Cerebellar nuclear complex (tissue), 1 donor: ENCODE measurements at places on chromosomes 4 and X.

GRCh38 chrX:11530621-11531020 lies 135.1 kb downstream of the ARHGAP6 start:
- no peak for DNase-seq

DNA sequence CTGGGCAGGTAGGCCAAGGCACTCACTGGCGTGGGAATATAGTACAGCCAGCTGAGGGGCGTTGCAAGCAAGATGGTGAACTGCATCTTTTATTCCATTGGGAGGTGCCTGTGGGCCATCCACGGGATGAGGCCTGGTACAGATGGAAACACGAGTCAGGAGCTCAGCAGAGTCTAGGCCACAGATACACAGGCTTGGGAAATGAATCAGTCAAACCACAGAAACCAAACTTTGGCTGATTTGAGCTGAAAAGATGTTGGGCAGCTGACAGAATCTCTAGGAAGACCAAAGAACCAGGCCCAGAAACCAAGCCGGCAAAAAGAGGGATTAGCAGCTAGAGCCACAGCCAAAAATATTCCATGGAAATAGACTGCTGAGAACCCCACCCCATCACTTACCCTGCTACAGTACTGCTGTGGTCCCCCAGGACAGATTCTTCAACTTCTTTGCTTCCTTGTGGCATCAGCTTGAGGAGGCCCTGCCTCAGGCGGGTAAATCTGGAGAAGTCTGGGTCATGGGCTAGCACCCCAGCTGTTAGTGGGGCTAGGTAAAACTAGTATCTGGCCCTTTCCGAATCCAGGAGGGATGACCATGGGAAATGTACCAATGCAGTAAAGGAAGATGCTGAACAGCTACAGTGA lies 75.4 kb downstream of the TMEM131L start:
- DNase-seq, result no peak

- no peak for DNase-seq
Observed at GRCh38 chrX:146160443-146161203, 343.0 kb downstream of the SLITRK2 start.

- no peak for DNase-seq
Observed at GRCh38 chr4:82458729-82459128, 28.3 kb downstream of the ENOPH1 start.

GRCh38 chr4:184893801-184894571 lies 68.2 kb upstream of the ACSL1 start:
- DNase-seq, result no peak

- no peak for DNase-seq
Observed at GRCh38 chr4:139137763-139138162, 39.3 kb downstream of the ELF2 start.

GRCh38 chr4:99841129-99841528 lies 24.5 kb downstream of the DAPP1 start:
- no peak for DNase-seq

DNA sequence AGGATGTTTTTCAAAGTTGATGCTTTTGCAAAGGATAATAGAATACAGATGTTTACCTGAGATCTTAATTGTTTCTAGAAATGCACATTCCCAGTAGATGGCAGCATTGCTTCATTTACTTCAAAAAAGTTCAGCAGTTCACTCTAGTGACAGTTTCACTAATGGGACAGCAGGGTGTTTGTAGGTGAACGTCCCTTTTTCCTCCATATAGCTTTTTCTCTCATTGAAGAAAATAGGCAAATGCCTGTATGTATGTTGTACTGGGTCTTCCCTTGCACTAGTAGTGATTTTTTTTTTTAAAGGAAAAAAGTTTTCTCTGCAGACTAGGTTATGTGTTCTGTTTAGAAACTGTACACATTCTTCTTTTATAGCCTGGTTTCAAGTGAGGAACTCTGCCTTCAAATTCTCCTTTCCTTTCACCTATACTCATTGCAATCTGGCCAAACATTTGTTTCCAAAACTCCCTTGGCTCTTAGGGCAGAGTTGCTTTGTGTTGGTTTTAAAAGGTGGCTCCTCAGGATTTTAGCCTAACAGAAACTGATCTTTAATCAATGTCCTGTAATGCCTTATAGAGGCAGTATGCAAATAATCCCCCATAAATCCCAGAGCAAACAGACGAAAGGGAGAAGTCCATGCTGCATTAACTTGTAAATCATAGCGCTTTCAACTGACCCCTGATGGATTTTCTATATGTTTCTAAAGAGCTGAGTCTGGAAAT lies 86.3 kb downstream of the EGF start:
- no peak for DNase-seq

DNA sequence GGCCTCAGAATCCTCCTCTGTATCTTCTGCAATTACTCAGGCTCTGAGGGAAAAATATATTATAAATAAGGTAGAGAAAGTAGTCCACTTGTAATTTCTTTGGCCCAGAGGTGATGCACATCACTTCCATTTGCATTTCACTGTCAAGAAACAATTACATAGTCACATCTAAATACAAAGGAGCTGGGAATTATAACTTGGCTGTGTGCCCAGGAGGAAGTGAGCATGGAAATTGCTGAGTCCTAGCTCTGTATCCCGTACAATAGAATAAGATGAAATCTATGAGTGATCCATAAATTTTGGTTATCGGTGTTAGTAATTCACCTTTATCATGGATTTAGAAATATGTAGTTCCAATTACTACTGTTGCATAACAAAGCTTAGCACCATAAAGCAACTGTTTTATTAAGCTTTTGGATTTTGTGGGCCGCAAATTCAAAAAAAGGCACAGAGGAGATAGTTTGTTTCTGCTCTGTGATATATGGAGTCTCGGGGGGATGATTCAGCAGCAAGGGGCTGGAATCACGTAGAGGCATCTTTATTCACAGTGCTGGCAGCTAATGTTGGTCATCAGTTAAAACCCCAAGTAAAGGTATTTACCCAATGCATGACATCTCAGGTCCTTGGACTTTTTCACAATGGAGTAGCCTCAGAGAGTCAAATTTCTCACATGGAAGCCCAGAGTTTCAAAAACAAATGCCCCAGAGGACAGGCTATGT lies 241.4 kb upstream of the GALNT7 start:
- no peak for DNase-seq

DNA sequence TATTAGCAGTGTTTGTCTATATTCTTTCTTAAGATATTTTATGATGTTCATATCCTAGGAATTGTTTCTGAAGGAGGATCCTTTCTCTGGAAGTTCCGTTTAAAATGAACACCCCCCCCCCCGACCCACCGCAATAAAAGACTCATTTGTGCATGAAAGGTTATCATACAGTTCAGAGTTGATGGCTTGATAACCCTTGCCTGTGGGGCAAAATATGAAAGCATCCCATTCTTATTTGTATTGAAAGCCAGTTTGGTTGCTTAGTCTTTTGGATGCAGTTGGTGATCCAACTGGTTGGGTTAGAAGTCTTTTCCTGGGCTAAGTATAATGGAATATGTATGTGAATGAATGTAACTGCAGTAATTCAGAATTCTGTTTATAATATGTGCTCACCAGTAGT lies 8.3 kb downstream of the INTS6L start:
- DNase-seq, result no peak

DNA sequence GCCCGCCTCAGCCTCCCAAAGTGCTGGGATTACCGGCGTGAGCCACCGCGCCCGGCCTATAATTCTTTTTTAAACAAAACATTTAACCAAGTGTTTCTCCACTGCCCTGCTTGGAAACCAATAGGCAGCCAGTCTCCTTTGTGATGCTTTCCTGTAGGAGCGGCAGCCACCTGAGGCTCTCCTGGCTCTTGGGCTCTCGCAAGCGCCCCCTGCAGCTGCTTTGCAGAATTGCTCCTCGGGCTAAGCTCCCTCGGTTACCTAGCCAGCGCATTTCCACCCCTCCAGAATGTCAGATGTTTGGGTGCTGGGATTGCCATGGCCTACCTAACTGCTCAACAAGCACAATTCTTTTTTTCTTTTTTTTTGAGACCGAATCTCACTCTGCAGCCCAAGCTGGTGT lies 7.7 kb downstream of the S100P start:
- no peak for DNase-seq

- DNase-seq, result no peak
Observed at GRCh38 chr4:156538651-156539257, 432.8 kb downstream of the PDGFC start.

DNA sequence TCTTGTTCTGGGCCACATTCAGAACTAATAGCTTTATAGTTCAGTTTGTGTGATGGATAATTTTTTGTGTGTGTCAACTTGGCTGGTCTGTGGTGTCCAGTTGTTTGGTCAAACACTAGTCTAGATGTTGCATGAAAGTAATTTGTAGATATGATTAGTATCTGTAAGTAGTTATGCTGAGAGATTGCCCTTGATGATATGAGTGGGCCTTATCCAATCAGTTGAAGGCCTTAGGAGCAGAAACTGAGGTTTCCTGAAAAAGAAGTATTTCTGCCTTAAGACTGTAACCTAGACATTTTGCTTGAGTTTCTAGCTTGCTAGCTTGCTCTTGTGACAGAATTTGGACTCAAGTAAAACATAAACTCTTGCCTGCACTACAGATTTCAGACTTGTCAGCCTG lies 30.4 kb downstream of the STIM2 start:
- no peak for DNase-seq

GRCh38 chrX:10619425-10620046 lies 849 bp downstream of the MID1 start:
- no peak for DNase-seq

DNA sequence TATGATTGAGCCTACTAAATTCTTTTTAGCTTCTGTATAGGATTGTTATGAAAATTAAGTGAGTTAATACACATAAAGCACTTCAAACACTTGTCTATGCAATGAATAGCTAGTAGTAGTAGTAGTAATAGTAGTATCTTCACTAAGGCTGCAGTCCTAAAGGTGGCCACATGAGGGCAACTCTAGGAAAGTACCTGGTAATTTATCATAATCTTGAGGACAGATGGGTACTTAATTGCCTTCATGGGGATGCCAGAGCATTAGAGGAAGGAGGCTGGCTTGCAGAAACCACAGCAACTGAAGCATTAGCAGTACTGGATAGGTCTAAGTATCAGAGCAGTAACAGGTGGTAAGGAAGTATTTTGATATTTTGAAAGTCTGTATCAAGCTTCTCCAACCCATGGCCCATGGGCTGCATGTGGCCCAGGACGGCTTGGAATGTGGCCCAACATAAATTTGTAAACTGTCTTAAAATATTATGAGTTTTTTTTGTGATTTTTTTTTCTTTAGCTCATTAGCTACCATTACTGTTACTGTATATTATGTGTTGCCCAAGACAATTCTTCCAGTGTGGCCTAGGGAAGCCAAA lies 17.3 kb downstream of the NIPAL1 start:
- no peak for DNase-seq

GRCh38 chr4:69224891-69225290 lies 10.3 kb upstream of the UGT2B11 start:
- no peak for DNase-seq

DNA sequence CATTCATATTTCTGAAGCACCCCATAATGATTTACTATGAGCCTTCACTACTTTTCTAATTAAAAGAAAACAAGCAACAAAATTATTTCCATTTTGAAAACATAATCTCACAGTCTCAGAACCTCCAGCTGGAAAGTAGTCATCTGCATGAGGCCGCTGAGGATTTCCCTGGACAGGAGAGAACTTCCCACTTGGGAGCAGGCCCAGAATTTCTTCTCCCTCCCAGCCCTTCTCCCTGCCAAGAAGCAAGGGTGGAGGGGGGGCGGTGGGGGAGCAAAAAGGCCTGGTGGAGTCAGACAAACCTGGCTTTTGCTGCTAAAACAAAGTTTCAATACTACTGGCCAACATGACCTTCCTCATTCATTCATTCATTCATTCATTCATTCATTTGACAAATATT lies 167.3 kb downstream of the PJA1 start:
- DNase-seq, result no peak

- no peak for DNase-seq
Observed at GRCh38 chr4:2831611-2832308, 11.9 kb upstream of the ADD1 start.

DNA sequence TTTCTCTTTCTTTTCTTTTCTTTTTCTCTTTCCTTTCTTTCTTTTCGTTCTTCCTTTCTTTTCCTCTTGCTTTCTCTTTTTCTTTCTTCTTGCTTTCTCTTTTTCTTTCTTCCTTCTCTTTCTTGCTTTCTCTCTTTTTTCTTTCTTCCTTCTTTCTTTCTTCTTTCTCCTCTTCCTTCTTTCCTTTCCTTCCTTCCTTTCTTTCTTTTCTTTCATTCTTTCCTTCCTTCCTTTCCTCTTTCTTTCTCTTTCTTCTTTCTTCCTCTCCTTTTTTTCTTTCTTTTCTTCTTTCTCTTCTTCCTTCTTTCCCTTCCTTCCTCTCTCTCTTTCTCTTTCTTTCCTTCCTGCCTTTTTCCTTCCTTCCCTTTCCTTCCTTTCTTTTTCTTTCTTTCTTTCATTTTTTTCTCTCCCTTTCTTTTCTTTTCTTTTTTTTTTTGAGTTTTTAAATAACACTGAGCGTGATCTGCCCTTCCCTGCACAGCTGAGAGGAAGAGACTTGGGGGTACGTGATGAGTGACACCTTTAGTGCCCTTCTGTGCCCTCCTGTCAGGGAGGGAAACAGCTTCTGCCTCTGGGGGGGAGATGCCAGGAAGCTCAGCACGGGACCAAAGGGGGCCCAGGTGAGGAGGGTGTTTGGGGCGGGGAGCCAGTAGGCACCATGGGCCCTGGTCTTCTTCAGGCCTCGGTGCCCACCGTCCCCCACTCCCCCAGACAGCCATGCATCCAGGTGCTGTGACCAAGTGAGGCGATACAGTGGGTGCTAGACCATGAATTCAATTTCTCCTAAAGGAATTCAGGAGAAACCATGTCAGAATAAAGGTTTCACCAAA lies 36.6 kb upstream of the CDKN2AIP start:
- no peak for DNase-seq

- DNase-seq, result no peak
Observed at GRCh38 chr4:39883646-39884045, 94.1 kb downstream of the PDS5A start.

DNA sequence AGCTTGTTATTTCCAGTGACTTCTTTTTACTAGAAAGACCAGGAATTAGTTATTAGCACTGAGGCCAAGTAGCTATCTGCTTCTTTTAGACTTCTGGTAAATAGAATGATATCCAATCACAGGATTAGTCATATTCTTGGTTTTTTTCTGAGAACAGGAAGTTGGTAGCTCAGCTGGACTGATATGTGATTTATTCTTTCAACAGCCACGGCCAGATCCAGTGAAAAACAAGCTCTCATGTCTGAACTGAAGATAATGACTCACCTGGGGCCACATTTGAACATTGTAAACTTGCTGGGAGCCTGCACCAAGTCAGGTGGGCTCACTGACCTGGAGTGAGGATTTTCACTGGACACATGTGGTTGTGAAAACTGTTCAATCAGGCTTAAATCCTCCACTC lies 48.6 kb downstream of the PDGFRA start:
- no peak for DNase-seq
